ENCODE measurements at places on chromosomes 3 and 15.

DNA sequence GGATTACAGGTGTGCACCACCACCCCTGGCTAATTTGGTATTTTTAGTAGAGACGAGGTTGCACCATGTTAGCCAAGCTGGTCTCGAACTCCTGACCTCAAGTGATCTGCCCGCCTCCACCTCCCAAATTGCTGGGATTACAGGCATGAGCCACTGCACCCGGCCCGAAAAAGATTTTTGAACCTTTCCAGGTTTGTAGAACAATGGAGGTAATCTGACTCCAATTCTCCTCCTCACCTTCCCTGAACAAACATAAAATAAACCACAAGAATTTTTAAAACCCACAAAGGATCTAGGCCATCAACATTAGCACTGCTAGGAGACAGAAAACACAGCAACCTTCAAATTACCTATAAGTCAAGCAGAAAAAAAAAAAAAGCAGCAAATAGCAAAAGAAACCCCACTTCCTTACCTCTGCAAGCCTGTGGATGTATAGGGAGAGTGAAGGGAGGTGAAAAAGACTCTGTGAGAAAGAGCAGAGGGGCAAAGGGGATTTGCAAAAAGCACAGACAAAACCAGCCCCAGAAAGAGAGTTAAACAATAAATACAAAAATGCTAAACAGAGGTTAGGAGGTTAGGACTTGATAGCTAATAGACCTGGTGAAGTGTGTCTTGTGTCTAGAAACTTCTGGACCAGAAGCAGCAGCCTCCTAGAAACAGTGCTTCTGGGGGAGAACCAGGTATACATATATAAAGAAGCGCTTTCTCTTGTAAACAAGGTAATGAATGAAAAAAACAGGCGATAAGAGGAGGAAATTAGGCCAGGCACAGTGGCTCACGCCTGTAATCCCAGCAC lies 32.1 kb downstream of the TFDP2 start:
- DNase-seq = no peak

- no peak for DNase-seq
Measured at GRCh38 chr15:96351761-96352603, 21.5 kb downstream of the NR2F2 start.

DNA sequence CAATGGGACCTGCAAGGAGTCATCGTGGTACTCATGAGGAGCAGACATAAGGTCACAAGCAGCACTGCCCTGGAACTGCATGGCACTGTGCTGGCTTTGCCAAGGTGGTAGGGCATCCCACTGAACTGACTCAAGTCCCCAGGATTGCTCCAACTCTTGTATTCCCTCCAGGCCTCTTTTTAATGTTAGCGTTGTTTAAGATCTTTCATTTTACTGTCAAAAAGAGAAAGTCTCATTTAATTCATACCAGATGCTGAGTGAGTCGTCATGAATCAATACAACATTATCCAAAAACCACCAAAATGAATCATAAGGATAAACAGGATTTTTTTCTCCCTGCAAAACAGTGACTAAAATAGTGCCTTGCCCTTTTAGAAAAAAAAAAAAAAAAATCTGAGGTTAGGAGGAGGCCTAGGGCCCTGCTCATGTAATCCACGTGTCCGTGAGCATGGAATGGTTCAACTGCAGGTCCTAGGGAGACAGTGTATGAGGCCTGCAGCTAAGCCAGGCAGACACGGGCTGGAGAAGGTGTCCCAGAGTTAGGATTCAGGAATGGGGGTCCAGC lies 36.7 kb upstream of the BLM start:
- DNase-seq = no peak

GRCh38 chr15:44096596-44096995 lies 98.5 kb downstream of the FRMD5 start:
- no peak for DNase-seq

DNA sequence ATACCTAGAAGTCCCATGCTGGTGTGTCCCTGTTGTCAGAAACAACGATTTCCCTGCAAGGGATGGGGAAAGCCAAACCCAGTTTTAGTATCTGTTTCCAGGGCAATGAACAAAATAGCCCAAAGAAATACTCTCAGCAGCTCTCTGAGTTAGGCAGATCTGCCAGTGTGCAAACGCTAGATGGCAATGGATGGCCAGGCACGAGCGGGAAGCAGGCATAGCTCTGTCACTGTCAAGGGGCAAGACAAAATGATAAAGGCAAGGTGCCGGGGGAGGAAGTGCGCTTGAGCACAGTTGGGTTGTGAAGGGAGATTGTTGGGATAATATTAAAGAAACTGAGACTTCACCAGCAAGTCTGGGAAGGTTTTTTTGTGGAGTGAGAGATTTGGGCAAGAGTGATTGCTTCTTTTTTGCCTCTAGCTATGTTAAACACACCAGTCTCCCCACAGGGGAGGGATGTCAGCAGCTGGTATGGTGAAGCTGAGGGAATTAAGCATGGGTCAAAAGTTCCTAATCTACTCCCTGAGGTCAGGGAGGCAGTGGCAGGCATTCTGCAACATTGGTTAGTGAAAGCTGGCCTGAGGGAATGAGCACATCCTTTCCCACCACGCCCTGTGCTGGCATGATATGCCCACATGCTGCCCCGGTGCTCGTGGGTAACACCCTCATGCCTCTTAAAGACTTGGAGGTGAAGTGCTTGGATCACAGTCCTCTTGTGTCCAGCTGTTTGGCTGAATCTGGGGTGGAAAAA lies 117.5 kb downstream of the PDCD6IP start:
- DNase-seq = no peak
